ENCODE measurements at places on chromosomes 2 and 18.

DNA sequence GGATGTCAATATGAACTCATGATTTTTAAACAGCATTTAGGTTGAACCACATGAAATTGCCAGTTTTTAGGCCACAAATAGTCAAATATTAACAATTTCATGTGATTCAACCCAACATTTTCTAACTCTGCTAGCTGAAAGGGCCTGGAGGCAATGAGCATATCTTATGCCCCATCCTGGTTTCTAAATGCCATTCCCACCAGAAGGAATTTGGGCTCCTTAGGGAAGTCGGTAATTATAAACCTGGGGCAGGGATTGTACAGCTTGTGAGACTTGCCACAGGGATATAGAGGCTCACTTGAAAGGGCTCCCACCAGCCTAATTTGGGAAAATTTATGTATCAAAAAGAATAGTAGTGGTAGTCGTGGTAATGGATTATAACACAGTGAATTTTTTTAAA is 178.4 kb upstream of the ALPP start:
- no peak for DNase-seq

GRCh38 chr18:41690332-41691127 is 264.5 kb upstream of the PIK3C3 start:
- no peak for DNase-seq

GRCh38 chr2:150228936-150229335 is 258.5 kb downstream of the RND3 start:
- DNase-seq, result no peak

GRCh38 chr2:128753321-128753720 is 434.7 kb upstream of the HS6ST1 start:
- DNase-seq, result no peak

DNA sequence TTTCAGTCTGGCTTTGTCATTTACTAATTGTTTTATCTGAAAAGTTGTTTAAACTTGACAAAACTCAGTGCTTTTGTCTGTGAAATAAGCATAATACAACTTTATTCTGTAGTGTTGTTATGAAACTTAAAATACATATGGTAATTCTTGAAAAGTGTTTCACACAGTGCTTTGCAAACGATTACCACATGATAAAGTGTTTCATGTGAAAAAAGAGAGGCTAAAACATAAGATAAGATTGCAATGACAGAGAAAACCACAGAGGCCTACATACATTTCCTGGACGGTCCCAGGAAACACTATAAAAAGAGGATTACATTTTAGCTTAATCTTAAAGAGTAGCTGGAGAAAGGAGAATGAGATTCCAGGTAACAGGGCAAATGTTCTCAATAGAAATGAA is 1934.6 kb upstream of the LRRTM1 start:
- no peak for DNase-seq

DNA sequence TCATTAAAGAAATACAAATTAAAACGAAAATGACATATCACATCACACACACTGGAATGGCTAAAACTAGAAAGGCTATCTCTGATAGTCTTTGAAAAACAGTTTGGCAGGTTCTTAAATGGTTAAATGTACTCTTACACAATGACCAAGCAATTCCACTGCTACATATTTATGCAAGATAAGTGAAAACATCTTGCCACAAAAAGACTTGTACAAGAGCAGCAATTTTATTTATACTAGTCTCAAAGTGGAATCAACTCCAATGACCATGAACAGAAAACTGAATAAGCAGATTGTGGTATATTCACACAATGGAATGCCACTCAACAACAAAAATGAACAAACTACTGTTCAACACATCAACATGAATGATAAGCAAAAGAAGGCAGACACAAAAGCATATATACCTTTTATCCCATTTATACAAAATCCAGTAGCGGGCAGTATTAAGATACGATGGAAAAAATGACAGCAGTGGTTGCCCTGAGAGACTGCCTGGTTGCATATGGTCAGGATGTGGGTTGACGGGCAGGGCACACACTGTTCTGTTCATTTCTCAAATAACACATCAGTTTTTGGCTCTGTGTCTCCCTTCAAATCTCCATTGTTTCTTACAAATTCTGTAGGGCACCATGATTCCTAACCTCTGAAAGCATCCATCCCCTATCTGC is 25.4 kb downstream of the SP100 start:
- no peak for DNase-seq

- no peak for DNase-seq
Measured at GRCh38 chr2:216632346-216632951, 771 bp upstream of the IGFBP2 start.

DNA sequence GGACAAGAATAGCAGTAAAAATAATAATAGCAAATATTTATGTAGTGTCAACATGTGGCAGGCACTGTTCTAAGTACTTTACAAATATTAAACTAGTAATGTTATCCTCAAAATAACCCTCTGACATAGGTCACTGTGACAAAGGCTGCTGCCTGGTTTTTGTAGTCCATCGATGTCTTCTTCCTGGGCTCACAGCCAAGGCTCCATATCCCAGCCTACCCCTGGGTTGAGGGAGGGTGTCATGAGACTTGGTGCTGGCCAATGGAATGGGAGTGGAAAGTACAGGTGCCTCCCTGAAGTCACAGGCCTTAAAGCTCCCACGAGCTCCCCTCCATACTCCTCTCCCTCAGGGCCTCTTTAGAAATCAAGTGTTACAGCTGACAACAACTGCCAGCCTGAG is 159.3 kb downstream of the CYRIA start:
- no peak for DNase-seq

- no peak for DNase-seq
Measured at GRCh38 chr2:146916914-146917313, 927.9 kb upstream of the ACVR2A start.

- DNase-seq, result no peak
Measured at GRCh38 chr2:224976629-224977525, 65.4 kb downstream of the DOCK10 start.

DNA sequence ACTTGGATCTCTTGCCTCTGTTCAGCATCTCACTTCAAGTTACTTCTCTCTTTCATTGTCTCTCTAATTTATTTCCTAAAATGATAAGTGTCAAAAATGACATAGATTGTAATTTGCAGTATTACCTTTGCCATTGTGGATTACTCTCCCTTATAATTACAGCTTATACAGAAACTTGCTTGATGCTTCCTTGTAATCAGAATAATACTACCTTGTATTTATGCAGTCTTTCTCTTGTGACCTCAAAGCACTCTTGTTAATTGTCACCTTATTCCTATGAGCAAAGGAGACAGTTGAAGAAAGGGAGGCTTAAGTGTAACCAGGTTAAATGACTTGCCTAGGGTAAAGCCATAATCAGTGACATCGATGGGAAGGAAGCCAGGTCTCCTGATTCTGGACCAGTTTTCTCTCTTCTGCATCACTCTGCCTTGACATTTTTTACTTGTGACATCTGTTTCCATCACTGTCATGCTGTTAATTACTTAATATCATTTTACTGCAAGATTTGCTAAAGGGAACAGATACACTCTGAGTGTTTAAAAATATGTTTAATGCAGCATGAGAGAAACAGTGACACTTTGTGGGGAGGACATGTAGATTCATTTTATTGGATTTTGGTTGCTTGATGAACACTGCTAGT is 388.6 kb downstream of the PARD3B start:
- DNase-seq, result no peak

GRCh38 chr18:69636529-69637301 is 236.0 kb downstream of the DOK6 start:
- no peak for DNase-seq

GRCh38 chr2:178943745-178944144 is 106.2 kb downstream of the CCDC141 start:
- DNase-seq, result no peak
